Activated naive CD8-positive, alpha-beta T cell treated with anti-CD3 and anti-CD28 coated beads, Interleukin-2, amount 50 U/mL, for 24 hours (primary cell): ENCODE measurements at places on chromosomes 12 and 14.
A peak's percentile ranks its signal among the peaks of the same experiment; 100 is the strongest.

DNA sequence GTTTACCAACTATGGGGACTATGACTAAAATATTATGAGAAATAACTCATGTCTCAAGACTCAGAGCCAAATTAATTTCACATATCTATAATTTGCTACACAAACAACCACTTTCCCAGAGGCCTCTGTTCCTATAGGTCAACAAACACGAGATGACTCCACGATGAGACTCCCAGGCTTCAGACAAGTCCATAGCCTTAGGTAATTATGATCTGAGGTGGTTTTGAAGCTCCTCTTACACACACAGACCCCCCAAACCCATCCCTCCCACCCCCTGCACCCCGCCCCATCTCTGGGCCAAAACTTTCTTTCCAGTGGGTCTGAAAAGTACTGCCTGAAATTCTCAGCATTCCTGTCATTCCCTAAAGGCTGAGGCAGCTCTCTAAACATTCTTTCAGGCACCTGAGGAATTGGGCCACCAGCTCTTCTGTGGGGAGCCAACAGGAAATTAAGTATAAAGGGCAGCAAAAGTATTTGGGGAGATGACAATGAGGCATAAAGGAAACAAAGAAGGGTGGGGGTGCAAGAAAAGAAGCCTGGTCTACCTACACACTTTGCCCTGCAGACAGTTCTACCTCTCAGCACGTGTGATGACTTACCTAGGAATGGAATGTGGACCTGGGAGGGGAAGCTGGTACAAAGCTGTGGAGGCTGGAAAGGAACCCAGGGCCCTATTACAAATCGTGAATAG, 143.6 kb downstream of the PAWR start:
- DNase-seq: no peak

DNA sequence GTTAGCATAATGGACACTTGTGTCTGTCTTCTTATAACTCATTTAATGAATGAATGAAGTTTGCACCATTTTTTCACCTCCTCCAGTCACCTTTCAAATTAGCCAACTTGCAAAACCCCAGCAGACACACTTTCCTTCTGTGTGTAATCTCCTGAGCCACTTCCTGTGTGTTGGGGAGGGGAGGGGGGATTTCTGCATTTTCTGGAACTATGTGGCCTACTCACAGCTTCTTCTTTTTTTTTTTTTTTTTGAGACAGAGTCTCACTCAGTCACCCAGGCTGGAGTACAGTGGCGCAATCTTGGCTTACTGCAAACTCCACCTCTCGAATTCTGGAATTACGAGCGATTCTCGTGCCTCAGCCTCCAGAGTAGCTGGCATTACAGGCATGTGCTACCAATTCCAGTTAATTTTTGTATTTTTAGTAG, 4.1 kb upstream of the SERPINA1 start:
- peak; percentile 18 for DNase-seq

DNA sequence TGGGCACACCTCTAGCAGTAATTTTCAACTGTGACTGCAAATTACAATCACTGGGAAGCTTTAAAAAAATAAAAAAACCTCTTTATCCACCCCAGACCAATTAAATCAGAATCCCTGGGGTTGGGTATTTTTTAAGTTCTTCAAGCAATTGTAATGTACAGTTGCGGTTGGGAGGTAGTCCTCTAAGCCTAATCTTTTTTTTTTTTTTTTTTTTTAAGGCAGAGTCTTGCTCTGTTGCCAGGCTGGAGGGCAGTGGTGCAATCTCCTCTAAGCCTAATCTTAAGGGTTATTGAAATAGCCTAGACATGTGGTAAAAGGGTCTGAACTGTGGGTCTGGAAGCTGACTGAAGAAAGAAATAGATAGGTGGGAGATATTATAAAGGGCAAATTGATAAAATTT, 230.5 kb downstream of the AKAP6 start:
- no peak for DNase-seq

DNA sequence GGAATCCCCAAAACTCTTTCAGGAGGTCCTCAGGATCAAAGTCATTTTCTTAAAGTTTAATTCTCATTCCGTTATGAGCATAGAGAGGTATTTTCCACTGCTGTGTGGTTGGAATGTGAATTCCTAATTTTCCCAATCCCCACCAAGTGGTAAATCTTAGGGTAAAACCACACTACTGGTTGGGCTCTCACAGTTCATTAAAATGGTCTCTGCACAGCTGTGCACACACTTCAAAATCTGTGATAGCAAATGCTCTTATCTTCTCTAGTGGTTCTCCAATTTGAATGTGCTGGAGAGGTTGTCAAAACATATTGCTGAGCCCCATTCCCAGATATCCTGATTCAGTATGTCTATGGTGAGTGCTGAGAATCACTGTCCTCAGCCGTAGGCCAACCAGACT, 189.1 kb downstream of the BMP4 start:
- DNase-seq: no peak

GRCh38 chr12:122646517-122647217, 56.5 kb downstream of the HCAR2 start:
- DNase-seq: peak; percentile 60

GRCh38 chr12:68932128-68932960, 627 bp downstream of the CPM start:
- DNase-seq: no peak

DNA sequence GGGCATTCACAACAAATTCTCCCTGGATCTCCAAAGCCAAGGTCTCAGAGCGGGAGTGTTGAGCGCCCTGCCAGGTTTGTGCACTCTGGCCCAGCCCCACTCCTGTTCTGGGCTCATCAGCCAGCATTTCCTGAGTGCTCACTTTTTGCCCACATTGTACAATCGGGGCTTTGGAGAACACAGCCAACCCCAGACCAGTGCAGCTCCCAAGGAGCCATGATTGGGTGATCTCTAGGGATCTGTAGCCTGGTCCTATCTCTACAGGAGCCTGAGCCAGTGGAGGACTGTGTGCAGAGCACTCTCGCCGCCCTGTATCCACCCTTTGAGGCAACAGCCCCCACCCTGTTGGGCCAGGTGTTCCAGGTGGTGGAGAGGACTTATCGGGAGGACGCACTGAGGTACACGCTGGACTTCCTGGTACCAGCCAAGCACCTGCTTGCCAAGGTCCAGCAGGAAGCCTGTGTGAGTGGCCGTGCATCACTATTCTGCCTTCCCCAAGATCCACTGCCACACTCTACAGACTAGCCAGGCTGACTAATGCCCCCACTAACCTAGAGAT, 2.8 kb downstream of the ARHGEF40 start:
- DNase-seq: no peak

DNA sequence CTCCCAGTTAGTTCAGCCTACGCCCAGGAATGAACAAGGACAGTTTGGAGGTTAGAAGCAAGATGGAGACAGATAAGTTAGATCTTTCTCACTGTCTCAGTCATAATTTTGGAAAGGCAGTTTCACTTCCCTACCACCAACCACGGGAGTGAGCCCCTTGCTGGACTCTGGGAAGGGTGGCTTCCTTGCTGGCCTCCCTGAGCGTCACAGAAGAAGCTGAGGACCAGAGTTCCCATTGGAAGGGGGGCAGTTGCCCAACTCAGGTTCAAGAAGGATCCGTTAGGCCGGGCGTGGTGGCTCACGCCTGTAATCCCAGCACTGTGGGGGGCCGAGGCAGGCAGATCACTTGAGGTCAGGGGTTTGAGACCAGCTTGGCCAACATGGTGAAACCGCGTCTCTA, 106.2 kb upstream of the MAX start:
- DNase-seq: no peak

GRCh38 chr12:2930865-2931264, 28.3 kb upstream of the TEAD4 start:
- no peak for DNase-seq

DNA sequence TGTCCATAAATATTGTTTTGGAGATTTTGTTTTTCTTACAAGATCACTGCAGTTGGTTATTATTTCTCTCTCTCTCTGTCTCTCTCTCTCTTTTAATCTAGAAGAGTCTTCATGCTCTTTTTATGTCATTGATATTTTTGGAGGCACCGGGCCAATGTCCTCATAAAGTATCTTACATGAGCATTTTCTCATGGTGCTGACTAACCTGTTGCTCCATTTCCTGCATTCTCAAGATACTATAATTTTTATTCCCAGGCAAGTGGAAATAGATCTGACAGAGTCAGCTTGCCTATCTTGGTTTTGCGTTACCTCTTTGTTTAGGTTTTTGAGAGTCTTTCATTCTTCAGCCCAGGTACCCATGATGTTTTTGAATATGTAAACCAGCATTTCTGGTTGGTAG, 938.8 kb upstream of the FBXO33 start:
- DNase-seq: no peak

DNA sequence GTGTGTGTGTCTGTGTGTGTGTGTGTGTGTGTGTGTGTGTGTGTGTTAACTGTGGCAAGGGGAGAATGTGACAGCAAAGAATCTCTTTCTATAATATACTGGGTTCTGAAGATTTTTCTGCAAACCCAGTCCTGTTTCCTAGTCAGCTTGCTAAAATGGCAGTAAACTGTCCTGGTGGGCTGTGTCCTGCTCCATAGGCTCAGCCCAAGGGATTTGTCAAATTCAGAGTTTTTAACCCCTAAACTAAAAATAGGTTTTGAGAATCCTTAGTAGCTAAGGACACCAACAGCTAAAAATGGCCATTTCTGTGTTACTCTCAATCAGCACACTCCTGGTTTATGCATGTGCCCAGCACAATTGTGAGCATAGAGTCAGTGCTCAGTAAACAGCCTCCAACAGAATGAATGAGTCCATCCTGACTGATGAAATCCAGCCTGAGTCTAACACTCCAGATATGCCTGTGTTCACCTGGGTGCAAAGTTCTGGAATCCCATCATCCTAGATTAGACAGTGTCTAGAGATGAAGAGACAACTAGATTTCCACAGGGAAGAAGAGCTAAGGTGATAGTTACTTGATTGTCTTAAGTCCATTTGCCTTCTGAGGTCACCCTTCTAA, 192.6 kb downstream of the TTC6 start:
- DNase-seq: no peak

GRCh38 chr14:22598896-22599244, 770 bp downstream of the ABHD4 start:
- DNase-seq: peak; percentile 34

- DNase-seq: no peak
Measured at GRCh38 chr14:68401317-68401716, 391.6 kb downstream of the ZFP36L1 start.

DNA sequence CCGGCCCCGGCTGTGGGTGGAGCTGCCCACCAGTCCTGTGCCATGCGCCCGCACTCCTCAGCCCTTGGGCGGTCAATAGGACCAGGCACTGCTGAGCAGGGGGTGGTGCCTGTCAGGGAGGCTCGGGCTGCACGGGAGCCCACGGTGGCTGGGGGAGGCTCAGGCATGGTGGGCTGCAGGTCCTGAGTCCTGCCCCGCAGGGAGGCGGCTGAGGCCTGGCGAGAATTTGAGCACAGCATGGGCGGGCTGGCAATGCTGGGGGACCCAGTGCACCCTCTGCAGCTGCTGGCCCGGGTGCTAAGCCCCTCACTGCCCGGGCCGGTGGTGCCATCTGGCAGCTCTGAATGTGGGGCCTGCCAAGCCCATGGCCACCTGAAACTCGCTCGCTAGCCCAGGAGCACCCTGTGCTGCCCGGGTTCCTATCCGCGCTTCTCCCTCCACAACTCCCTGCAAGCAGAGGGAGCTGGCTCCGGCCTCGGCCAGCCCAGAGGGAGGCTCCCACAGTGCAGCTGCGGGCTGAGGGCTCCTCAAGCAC, 1371.1 kb downstream of the FSCB start:
- no peak for DNase-seq

DNA sequence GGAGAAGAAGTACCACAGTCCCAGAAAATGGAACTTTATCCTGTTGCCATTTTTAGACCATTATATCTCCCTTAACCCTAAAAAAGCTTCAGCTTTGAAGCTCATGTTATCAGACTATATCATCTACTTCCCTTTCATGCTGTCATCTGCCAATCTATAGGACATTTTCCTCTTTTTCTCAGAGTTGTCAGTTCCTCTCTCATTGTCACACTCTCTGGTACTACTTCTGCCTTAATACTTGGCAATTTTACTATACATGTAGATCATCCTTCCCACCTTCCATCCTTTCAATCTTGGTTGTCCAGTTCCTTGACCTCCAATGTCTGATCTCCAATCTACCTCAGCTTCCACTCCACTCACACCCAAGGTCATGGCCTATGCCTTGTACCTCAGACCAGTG, 57.4 kb downstream of the SLC15A5 start:
- no peak for DNase-seq

GRCh38 chr14:100557658-100558057, 29.6 kb downstream of the BEGAIN start:
- no peak for DNase-seq

DNA sequence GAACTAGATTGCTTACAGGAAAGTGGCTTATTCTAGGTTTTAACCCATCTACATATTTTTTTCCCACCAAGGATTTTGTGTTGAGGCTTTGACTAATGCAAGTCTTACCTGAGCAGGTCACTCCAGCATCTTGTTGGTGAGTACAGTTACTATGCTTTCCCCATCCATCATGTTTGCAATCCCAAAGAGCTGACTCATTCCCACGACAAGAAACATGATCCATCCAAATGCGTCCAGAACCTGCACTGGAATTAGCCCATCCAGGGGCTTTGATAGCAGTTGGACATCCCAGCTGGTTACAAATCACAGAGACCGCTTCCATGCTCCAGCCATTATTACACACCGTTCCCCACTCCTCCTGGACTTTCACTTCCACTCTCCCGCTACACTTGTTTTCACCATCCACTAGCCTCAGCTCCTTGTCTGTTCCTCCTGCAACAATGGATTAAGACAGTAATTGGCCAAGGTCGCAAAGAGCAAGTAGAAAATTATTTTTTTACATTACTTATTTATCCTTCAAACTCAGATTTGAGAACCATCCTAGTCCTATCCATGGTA, 2.5 kb downstream of the CD163 start:
- no peak for DNase-seq

DNA sequence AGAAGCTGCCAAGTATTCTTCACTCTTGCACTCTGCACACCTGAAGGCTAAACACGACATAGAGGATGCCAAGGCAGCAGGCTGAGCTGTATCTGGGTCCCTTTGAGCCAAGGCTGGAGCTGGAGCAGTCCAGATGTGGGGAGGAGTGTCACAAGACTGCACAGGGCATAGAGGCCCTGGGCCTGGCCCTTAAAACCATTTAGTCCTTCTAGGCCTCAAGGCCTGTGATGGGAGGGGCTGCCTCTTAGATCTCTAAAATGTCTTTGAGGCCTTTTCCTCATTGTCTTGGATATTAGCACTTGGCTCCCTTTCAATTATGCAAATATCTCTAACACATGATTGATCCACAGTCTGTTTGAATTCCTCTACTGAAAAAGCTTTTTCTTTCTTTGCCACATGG, 28.0 kb upstream of the C14orf132 start:
- DNase-seq: no peak

- DNase-seq: no peak
Measured at GRCh38 chr12:113220593-113221180, 577 bp upstream of the TPCN1 start.

- DNase-seq: no peak
Measured at GRCh38 chr12:11862798-11863197, 207.9 kb upstream of the BCL2L14 start.

GRCh38 chr14:69481815-69482568, 2.5 kb upstream of the PLEKHD1 start:
- no peak for DNase-seq

GRCh38 chr14:68951800-68952530, 27.1 kb downstream of the ACTN1 start:
- no peak for DNase-seq
